ENCODE measurements at places on chromosomes 1 and 21. TPM values are rescaled to one million over a fixed set of nuclear protein-coding genes. Genes with fewer than 3 reads are reported as not detected.

DNA sequence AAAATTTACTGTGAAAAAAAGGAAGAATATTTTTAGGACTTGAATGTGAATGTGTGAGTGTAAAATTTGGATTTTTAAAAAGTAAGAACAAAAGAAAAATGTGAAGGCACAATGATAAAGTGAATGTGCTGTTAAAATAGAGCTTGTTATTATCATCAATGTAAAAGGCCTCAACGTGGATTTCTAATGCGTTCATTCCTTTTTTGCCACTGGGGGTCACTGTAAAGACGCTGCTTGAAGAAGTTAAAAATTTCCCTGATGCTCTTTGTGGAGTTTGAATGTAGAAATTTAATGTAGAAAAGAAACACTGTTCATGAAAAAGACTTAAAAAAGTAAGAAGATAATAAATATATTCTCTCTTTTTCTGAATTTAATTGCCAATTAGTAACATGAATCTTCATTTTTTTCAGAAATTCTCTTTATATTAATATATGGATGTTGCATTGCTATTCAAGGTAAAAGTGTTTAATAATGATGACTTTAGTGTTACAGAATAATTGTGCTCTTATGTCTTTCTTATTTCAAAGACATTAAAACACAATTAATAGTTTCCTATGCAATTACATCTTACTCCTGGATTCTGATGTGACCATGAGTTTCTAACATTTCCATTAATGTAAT is 161.5 kb downstream of the DNM3 start:
- DNase-seq, result no peak

- no peak for DNase-seq
These were observed 463.2 kb upstream of the RUNX1 start for GRCh38 chr21:35512346-35512745.

GRCh38 chr1:13809461-13810159 is 109.6 kb downstream of the PRDM2 start:
- peak; percentile 59 for DNase-seq

- peak; percentile 85 for DNase-seq
These were observed 28.1 kb upstream of the RNF19B start for GRCh38 chr1:32992489-32993323.

Gene TNFAIP8L2
- 17.6 TPM for total RNA-seq

DNA sequence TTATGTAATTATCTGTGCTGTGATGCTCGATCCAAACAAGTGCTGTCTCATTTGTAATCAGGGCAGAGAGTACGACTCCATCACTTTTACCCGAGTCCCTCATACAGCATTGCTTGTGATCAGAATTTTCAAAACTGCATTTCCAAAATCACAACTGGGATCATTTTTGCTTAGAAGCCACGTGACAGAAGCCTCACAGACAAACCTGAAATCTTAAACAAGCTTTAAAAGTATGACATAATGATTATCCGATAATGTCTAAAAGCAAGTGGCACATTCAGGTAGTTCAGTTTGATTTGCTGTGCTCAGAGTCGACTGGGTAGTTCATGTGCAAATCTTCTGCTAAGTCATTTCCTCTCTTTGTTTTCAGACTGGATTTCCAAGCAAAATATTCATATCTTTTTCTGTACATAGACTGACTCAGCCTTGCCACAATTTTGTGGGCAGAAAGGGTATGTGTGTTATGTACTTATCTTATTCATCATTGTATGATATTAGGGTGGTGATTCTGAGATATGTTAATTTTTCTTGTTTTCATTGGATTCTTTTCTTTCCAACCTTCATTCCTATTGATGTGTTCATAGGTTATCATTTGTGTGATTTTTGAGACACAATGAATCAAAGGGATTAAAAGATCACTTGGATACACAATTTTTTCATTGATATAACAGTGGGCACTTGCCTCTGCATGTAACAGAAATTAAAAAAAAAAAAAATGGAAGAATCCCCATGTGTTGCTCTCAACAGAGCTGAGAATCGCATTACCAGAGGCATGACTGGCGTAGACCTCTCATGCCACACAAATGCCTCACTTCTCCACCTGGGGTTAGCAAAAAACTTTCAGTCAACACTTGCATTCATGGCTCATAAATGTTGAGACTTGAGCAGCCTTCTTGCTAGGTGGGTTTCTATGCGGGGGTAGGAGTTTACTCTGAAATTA is 355.7 kb downstream of the LTN1 start:
- DNase-seq, result peak; percentile 49

GRCh38 chr1:152752225-152752624 is 5.6 kb upstream of the KPRP start:
- no peak for DNase-seq

- DNase-seq, result peak; percentile 71
These were observed 37.2 kb upstream of the ETS2 start for GRCh38 chr21:38768471-38769063.

Gene DCDC2B
- 0.16 TPM for total RNA-seq

Measured in activated CD8-positive, alpha-beta memory T cell treated with anti-CD3 and anti-CD28 coated beads, Interleukin-2, amount 10 ng/mL, durations not matched to agents 7 days and 5 days (primary cell).